CD14-positive monocyte (primary cell): ENCODE measurements at places on chromosomes 12 and 14.

GRCh38 chr14:94699831-94700230, 70.1 kb downstream of the GSC start:
- no peaks in the 10 kb centered on the region for H3K4me1 ChIP-seq
- H3K4me3 ChIP-seq, result no peak overlapping the region
- no peak overlapping the region for H3K27ac ChIP-seq
- H3K36me3 ChIP-seq, result no peaks in the 10 kb centered on the region

GRCh38 chr14:55505846-55506245, 65.4 kb upstream of the TBPL2 start:
- H3K4me3 ChIP-seq, result no peak overlapping the region
- H3K4me1 ChIP-seq, result no peaks in the 10 kb centered on the region
- H3K36me3 ChIP-seq, result no peaks in the 10 kb centered on the region
- DNase-seq, result no peak
- H3K27ac ChIP-seq, result no peak overlapping the region

GRCh38 chr14:81561084-81561775, 27.6 kb upstream of the SEL1L start:
- H3K36me3 ChIP-seq, result no peaks in the 10 kb centered on the region
- H3K27me3 ChIP-seq, result no peaks in the 10 kb centered on the region
- no peak for DNase-seq
- no peak overlapping the region for H3K27ac ChIP-seq
- H3K4me3 ChIP-seq, result no peak overlapping the region

GRCh38 chr14:65471038-65471878, 58.7 kb downstream of the FUT8 start:
- no peak overlapping the region for H3K4me3 ChIP-seq
- H3K36me3 ChIP-seq, result no peaks in the 10 kb centered on the region
- H3K4me1 ChIP-seq, result no peaks in the 10 kb centered on the region
- no peak overlapping the region for H3K27ac ChIP-seq

GRCh38 chr14:57864659-57865058, 1.2 kb downstream of the SLC35F4 start:
- H3K27ac ChIP-seq, result no peak overlapping the region
- no peak overlapping the region for H3K4me3 ChIP-seq
- DNase-seq, result no peak
- H3K36me3 ChIP-seq, result no peaks in the 10 kb centered on the region
- H3K4me1 ChIP-seq, result no peaks in the 10 kb centered on the region

GRCh38 chr12:87679251-87679650, 349.9 kb downstream of the C12orf50 start:
- H3K27ac ChIP-seq, result no peak overlapping the region
- no peaks in the 10 kb centered on the region for H3K4me1 ChIP-seq
- no peak for DNase-seq
- no peaks in the 10 kb centered on the region for H3K27me3 ChIP-seq

DNA sequence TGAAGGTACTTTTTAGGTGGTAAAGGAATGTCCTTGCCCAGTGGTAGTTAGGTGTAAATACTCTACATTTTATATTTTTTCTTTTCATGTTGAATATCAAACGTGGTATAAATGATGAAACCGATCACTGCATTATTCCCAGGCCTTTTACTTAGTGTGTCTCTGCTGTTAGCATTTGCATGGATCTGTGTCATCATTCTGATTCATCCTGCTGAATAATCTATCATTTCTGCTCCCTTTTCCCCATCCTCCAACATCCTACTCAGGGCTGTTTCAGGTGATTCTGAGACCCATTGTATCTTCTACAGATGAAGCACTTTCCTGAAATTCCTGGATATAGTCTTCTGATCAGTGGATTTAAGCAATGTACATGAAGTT, 61.0 kb upstream of the PTHLH start:
- no peaks in the 10 kb centered on the region for H3K4me1 ChIP-seq
- H3K4me3 ChIP-seq, result no peak overlapping the region
- no peaks in the 10 kb centered on the region for H3K36me3 ChIP-seq
- no peak for DNase-seq
- no peak overlapping the region for H3K27ac ChIP-seq

DNA sequence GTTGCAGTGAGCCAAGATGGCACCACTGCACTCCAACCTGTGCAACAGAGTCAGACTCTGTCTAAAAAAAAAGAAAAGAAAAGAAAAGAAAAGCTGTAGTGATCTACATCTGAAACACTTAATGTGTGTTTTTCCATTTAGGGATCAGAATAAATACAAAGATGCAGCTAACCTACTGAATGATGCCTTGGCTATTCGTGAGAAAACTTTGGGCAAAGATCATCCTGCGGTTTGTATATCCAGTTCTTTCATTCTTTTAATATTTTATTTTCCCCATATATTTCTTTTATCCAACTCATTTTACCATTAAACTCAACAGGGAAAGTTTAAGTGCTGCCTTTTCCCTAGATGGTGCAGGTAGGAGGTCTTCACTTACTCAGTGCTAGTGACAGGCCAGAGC, 40.4 kb downstream of the KLC1 start:
- H3K4me1 ChIP-seq, result no peaks in the 10 kb centered on the region
- peaks cover 99% of the 10 kb centered on the region for H3K36me3 ChIP-seq
- no peaks in the 10 kb centered on the region for H3K27me3 ChIP-seq
- no peak overlapping the region for H3K27ac ChIP-seq

GRCh38 chr12:10393291-10393690, 3.5 kb upstream of the KLRK1 start:
- DNase-seq, result no peak
- no peak overlapping the region for H3K4me3 ChIP-seq
- no peaks in the 10 kb centered on the region for H3K36me3 ChIP-seq
- peaks cover 11% of the 10 kb centered on the region for H3K27me3 ChIP-seq

- no peak overlapping the region for H3K4me3 ChIP-seq
- no peaks in the 10 kb centered on the region for H3K4me1 ChIP-seq
- no peaks in the 10 kb centered on the region for H3K27me3 ChIP-seq
Measured at GRCh38 chr12:81147292-81147919, 69.5 kb downstream of the ACSS3 start.

DNA sequence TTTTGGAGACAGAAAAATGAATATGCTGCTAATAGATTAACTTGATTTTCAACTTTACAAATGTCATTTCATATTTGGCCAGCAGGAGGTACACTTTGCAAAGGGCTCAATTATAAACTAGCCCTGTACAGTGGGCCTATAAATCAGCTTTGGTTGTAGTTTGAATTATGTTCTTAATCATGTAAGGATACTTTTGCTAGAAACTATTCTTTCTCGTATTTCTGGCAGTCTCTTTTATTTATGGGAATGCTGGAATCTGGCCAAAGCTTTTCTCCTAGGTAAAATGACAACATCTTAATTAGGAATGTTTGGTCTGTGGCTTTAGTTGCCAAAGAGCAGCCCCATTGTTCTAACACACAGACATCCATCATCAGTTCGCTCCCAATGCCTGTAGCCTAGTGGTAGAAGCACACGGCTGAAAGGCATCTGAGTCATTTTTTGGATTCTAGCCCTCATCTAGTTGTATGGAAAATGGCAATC, 1322.3 kb upstream of the SEL1L start:
- no peaks in the 10 kb centered on the region for H3K36me3 ChIP-seq
- no peaks in the 10 kb centered on the region for H3K4me1 ChIP-seq
- H3K27ac ChIP-seq, result no peak overlapping the region

GRCh38 chr12:122182887-122183587, at the start of gene LRRC43:
Gene LRRC43 (plus strand): TSS chr12:122183123. CDS start chr12:122183145, 22 bp downstream.
- peak; percentile 43 for DNase-seq
- no peaks in the 10 kb centered on the region for H3K36me3 ChIP-seq
- peaks cover 19% of the 10 kb centered on the region for H3K4me1 ChIP-seq
- no peak within 1 kb of the TSS for H3K27ac ChIP-seq

DNA sequence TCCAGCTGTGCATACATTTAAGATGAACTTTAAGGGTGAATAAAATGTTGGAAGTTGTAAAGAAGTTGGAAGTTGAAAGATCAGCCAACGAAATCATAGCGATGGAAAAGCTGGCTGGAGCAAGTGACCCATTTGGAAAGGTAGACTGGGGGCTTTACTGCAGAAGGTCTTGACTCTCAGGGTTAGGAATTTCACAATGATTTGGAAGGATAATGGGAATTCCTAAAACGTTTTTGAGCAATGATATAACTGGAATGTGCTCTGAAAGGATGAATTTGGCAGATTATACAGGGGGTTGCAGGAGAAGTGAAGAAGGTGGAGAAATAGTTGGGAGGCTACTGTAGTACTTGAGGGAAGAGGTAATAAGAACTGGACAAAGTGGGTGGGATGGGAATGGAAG, 27.4 kb downstream of the EMP1 start:
- H3K27ac ChIP-seq, result no peak overlapping the region
- no peaks in the 10 kb centered on the region for H3K27me3 ChIP-seq
- no peak overlapping the region for H3K4me3 ChIP-seq
- no peaks in the 10 kb centered on the region for H3K36me3 ChIP-seq
- no peak for DNase-seq

DNA sequence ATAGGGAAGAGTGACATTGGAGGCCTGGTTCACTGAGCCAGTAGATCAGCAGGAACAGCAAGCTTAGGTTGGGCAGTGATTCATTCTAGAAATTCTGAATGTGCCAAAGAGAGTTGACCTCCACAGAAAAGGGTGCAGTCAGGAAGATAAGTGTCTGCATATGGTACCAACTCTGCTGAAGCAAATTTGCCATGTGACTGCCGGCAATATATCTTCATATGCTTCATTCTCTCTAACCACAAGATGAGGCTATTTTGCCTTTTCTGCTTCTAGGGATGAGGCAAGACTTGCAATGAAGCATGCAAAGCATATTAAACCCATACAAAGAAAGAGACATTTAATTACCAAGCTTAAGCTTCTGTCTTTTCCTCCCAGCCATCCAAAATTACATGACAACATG, 13.6 kb downstream of the CCDC198 start:
- no peak overlapping the region for H3K27ac ChIP-seq
- H3K27me3 ChIP-seq, result no peaks in the 10 kb centered on the region
- H3K4me3 ChIP-seq, result no peak overlapping the region
- H3K4me1 ChIP-seq, result no peaks in the 10 kb centered on the region
- DNase-seq, result no peak
- H3K36me3 ChIP-seq, result no peaks in the 10 kb centered on the region

DNA sequence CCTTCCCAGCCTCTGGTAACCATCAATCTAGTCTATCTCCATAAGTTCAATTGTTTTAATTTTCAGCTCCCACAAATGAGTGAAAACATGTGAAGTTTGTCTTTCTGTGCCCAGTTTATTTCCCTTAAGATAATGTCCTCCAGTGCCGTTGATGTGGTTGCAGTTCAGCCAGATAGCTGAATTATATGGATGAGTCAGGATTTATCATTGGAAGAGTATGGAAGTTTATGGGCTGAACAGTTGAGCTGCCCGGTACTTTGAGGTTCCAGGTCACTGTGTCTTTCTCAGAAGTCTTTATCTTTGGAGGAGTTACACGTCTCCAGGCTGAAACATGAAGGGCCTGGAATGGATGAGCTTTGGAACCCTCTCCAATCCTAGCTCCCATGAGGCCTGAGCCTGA, 120.1 kb downstream of the ASCL4 start:
- H3K4me1 ChIP-seq, result no peaks in the 10 kb centered on the region
- H3K36me3 ChIP-seq, result no peaks in the 10 kb centered on the region
- H3K27ac ChIP-seq, result no peak overlapping the region
- no peaks in the 10 kb centered on the region for H3K27me3 ChIP-seq
- H3K4me3 ChIP-seq, result no peak overlapping the region

GRCh38 chr14:95123891-95124579, 33.3 kb downstream of the DICER1 start:
- peaks cover 67% of the 10 kb centered on the region for H3K36me3 ChIP-seq
- H3K27ac ChIP-seq, result no peak overlapping the region
- H3K27me3 ChIP-seq, result no peaks in the 10 kb centered on the region
- H3K4me3 ChIP-seq, result no peak overlapping the region

DNA sequence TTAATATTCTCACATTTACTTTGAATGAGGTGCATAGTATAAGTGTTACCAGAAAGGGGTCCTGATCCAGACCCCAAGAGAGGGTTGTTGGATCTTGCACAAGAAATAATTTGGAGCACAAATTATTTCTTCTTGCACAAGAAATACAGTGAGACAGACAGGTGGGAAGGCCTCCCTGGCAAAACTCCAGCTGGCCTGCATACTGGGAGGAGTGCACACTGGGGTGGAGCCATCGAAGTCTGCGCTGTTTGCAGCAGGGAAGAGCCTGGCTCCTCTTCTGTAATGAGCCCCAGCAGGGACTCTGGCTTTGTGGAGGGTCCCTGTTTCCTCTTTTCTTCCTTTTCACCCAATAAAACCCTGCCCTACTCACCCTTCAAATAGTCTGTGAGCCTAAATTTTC, 141.6 kb downstream of the GLT1D1 start:
- no peak overlapping the region for H3K27ac ChIP-seq
- H3K4me3 ChIP-seq, result no peak overlapping the region
- H3K36me3 ChIP-seq, result no peaks in the 10 kb centered on the region
- no peaks in the 10 kb centered on the region for H3K4me1 ChIP-seq
- no peaks in the 10 kb centered on the region for H3K27me3 ChIP-seq

DNA sequence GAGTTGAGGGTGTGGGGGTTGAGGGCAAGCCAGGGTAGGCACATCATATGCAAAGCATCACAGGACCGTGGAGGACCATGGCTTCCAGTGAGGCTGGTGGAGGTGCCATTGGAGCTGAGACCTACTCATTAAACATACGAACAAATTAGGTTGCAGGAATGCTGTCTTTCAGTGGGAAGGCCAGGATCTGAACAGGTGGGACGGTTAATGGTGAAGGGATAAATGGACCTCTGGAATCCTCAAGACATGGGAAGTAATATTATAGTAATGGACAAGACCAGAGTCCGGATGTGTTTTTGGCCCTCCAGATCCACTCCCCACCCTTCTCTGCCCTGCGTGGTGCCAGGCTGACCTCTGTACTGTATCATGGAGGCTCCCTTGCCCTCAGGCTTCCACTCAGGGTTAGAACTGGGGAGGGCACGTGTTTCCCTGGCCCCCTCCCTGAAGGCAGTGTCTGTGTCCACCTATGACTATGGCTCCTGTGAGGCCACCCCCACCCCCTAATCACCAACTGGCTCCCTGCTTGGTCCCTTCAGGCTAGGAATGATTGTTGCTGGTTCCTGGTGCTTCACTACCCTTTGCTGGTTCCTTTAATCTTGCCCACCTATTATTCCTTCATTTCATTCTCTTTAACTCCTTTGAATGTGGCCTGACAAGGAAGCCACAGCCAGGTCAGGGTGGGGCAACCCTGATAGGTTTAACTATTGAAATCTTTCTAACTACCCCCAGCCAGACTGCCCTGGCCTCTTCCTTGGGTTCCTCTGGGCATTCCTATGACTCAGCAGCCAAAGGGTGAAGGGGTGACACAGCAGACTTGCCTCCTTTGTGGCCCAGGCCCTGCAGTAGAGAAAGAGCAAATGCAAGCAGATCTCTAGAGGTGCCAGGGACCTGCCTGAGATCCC, 10.7 kb downstream of the DHRS2 start:
- no peaks in the 10 kb centered on the region for H3K36me3 ChIP-seq
- no peaks in the 10 kb centered on the region for H3K27me3 ChIP-seq
- peaks cover under 1% of the 10 kb centered on the region for H3K4me1 ChIP-seq
- H3K4me3 ChIP-seq, result no peak overlapping the region
